GM12865 (cell line): ENCODE measurements at places on chromosomes 7 and 10.

DNA sequence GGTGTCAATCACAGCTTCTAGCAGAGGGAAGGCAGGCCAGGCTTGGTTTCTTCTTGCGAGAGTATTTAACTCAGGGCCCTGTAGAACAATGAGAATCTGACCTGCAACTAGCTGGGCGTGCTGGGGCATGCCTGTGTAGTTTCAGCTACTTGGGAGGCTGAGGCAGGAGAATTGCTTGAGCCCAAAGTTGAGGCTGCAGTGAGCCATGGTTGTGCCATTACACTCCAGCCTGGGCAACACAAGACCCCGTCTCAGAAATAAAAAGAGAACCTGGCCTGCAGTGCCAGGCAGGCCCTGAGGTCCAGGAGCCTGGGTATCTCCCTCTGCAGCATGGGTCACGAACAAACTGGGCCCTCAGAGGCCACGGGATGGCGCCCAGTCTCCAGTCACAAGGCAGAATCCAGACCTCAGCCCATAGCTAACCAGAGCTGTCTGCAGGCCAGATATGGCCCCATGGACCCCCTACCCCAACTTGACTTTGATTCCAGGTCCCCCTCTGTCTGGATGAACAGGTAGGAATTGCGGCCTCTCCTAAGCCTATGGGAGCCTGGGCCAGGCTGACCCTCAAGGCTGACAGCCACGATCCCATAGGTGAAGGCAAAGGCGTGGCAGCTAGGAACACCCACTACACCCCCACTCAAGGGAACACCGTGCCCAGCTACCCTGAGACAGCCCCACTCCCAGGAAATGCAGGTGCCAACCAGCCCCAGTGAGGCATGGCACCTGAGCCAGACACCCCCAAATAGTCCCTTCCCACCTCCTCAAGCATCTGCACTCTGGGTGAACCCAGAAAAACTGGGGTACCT lies 102.7 kb upstream of the TNRC18 start:
- DNase-seq = no peak

GRCh38 chr7:147519062-147519461 lies 1071.5 kb upstream of the C7orf33 start:
- DNase-seq = no peak

GRCh38 chr10:93454736-93455135 lies 27.4 kb downstream of the MYOF start:
- DNase-seq = no peak

DNA sequence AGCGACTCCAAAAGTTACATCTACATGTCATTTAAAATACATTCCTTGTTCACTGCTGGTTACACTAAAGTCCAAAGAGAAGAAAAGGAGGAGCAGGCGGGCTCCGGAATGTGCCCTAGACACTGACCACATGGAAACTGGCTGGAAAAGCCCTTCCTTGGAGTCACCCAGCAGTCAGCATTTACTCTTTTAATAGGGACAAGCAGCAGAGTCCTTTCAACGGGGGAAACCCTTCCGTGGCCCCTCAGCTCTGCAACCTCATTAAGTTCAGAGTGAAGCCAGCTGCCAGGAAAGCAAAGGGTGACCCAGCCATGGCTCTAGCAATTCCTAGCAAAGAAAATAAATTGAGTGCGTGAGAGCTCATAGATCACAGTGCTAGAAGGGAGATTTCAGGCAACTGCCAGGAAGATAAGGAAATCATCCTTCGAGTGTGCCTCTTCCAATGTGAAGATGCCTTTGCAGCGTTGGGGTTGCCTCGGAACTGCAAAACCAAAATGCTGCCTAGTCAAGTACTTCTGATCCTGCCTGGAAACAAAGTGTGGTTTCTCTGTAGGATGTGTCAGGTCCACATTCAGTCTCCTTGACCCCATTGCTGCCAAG lies 101.6 kb downstream of the SORBS1 start:
- no peak for DNase-seq

DNA sequence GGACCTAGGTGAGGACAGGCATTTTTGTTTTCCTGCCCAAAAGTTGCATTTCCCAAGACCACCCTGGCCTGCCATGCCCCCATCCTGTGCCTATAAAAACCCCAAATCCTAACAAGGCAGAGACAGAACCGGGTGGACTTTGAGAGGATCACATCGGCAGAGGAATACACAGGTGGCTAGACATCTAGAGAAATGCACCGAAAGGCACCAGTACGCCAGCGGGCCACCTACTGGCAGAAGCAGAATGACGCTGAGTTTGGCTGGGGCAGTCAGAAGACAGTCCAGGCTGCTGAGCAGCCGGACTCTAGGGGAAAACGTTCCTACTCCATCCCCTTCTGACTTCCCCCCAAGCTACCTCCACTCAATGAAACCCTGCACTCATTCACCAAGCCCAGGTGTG lies 2.8 kb downstream of the AKR1C4 start:
- DNase-seq = no peak

DNA sequence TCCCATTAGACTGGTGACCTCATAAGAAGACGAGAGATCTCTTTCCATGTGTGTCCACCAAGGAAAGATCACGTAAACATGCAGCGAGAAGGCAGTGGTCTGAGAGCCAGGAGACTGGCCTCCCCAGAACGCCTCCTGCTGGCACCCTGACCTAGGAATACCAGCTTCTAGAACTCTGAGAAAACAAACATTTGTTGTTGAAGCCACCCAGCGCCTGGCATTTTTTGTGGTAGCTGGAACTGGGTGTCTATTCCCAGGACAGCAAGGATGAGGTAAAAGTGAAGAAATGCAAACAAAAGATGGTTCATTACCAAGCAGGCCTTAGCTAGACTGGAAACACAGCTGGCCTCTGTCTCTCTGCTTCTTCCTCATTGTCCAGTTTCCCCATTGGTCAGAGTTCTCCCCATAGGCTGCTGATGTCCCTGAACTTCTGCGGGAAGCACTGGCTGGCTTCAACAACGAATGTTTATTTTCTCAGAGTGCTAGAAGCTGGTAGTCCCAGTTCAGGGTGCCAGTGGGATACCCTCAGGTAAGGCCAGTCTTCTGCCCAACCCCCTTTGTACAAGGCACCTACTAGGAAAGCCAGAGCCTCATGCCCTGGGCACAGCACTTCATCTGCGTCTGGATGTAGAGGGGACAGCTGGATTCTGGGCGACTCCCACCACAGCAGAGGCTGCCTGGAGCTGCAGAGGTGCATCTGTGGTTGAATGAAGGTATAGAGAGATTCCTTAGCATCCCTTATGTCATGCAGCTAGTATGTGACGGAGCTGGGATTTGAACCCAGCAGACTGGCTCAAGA lies 304.9 kb downstream of the TCERG1L start:
- DNase-seq = no peak

DNA sequence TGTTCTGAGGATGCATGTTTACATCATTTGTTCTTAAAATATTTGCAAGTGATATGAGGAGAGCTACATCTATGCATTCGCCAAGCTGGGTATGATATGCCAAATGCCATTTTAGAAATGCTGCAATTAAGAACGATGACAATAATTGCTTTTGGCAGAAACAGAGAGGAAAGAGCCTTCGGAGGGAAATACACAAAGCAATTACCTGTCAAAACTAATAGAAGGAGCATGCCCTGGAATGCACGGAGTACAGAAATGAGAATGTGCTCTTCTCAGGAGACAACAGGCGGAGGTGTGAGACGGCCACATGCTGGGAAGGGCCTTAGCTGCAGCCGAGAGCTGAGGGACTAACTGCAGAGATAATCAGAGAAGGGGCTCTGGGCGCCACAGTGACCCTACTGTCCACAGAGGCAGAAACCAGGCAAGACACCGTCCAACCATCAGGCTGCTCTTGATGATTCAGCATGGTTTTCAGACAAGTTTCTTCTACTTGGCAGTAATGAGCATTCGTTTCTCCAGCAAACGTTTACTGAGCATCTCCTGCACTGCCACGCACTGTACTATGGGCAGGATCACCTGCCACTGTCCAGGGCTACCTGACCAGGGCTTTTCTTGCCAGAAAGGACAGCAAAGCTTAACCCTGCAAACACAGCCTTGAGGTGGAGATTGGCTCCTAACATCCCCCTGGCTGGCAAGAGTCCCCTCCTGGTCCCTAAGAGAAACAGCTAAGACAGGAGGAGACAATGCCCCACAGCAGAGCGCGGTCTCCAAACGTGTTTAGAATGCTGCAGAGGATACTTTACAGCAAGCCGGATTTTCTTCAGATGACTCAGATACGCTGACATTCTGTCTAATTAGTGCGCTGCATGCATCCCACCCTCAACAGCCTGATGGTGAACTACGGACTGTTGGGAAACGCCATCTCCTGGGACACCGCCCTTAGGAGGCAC lies 18.1 kb downstream of the VIPR2 start:
- DNase-seq = no peak
